ENCODE measurements at places on chromosomes 5 and 9.

GRCh38 chr5:15611008-15611407 is 111.0 kb downstream of the FBXL7 start:
- DNase-seq: no peak

- no peak for DNase-seq
Measured at GRCh38 chr9:93531374-93531773, 45.0 kb upstream of the PHF2 start.

- no peak for DNase-seq
Measured at GRCh38 chr5:79108792-79109191, 2.8 kb upstream of the BHMT start.

DNA sequence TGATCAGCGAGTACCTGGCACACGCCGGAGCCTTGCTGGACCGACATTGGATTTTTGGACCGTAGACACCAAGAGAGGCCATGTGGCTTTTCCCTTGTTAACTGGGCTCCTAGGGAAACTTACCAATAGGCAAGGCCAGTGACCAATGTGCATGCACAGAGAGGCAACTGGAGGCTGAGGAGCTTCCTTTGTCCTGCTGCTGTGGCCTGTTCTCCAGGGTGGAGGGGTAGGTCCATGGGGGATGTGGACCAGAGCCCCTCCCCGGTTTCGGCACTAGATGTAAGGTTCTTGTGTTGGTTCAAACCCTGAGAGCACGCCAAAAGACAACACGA is 34.8 kb upstream of the ANXA2R start:
- DNase-seq: no peak

- DNase-seq: no peak
Measured at GRCh38 chr5:94028001-94028400, 286.6 kb upstream of the POU5F2 start.

DNA sequence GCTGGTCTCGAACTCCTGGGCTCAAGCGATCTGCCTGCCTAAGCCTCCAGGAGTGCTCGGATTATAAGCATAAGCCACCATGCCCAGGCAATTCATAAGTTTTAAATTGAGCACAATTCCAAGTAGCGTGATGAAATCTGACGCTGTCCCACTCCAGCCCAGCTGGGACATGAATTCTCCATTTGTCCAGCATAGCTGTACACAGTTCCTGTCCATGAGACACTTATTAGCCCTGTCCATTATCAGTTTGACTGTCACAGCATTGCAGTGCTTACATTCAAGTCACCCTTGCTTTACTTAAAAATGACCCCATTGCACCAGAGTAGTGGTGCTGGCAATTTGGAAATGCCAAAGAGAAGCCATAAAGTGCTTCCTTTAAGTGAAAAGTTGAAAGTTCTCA is 7.6 kb upstream of the SLC30A5 start:
- no peak for DNase-seq

GRCh38 chr9:105251733-105252404 is 7.4 kb downstream of the SLC44A1 start:
- no peak for DNase-seq

DNA sequence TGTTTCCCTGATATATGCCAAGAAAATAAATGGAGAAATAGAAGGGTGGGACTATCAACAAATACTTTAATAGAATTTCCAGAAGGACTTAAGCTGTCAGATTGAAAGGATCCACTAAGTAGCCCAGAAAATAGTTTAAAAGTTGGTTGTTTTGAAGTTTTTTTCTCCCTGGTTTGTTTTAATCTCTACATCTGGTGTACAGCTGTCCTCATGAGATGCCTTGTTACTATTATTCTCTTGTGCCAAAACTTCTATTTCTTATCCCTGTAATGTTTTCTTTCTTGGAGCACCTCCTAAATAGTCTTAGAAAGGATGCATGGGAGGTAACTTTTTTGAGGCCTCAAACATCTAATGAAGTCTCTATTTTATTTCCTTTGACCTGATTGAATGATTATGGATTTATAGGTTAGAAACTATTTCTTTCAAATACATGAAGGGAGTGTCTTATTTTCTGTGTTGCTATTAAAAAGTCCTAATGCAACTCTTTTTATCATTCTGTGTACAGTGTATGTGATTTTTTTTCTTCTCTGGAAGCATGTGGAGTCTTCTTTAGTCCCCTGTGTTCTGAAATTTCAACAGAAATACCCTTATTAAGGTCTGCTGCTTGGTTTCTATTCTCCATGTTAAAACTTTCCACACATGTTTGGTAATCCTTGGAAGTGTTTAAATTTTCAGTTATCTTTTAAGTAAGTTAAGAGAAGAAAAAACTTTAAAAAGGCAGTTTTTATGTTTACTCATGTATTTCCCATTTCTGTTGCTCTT is 140.0 kb upstream of the CDKN2B start:
- DNase-seq: no peak

GRCh38 chr5:178432421-178433272 is 157.5 kb downstream of the COL23A1 start:
- no peak for DNase-seq

GRCh38 chr5:173498286-173498685 is 118.2 kb downstream of the BOD1 start:
- DNase-seq: no peak

DNA sequence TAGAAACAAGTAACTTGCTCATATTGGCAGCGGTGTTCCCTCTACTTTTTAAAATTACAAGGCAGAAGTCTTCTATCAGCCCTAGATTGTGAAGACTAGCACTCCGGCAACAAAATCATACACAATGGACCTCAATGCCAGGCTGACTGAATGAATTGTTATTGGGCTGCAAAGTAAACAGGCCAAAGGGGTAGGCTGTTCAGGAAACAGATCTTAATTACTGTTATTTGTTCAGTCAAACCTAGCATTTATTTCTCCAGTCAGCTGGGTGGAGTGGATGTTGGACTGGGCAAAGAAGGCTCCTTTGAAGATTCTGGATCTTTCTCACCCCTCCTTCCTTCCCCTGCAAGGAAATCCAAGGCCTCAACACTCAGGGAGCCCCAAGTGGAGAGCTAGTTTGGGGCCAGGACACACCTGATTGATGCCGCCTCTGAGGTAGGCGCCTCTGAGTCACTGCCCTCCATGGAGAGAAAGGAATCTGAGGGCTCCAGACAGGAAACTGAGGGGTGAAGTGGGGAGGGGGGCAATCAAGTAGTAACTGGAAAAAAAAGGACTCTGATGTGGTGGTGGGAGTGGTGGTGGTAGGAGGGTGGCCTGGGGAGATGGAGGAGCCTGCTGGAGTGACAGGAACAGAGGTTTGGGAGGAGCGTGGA is 35.5 kb downstream of the SERINC5 start:
- DNase-seq: no peak

- DNase-seq: no peak
Measured at GRCh38 chr9:136700304-136700703, 12.1 kb upstream of the DIPK1B start.

- no peak for DNase-seq
Measured at GRCh38 chr9:77556396-77556795, 91.7 kb downstream of the GNA14 start.

- DNase-seq: no peak
Measured at GRCh38 chr5:52924456-52924855, 64.7 kb upstream of the ITGA2 start.

DNA sequence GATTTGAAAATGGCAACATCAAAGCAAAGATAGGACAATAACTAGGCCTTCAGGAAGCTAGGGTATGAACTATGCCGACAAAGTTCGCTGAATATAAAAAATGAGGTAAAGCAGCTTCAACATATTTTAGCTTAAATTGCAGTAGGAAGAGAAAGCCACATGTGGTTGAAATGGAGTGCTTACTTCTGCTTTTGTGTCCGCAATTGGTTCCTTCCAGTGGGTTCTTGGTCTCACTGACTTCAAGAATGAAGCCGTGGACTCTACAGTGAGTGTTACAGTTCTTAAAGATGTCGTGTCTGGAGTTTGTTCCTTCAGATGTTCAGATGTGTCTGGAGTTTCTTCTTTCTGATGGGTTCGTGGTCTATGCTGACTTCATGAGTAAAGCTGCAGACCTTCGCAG is 95.2 kb downstream of the APTX start:
- DNase-seq: no peak

GRCh38 chr5:1724822-1725602 is 74.6 kb downstream of the MRPL36 start:
- DNase-seq: no peak

- DNase-seq: no peak
Measured at GRCh38 chr5:56094579-56095361, 100.0 kb upstream of the IL6ST start.

DNA sequence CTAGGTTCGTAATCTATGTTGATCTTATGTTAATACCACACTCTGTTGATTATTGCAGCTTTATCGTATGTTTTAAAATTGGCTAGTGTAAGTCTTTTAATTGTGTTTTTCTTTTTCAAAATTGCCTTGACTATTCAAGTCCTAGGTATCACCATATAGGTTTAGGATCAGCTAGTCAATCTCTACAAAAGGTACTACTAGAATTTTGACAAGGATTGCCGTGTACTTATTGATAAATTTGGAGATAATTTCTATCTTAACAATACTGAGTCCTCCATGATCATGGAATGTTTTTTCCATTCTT is 117.9 kb upstream of the PRSS3 start:
- no peak for DNase-seq

- no peak for DNase-seq
Measured at GRCh38 chr5:83718195-83718825, 2.3 kb downstream of the HAPLN1 start.

GRCh38 chr9:110921705-110922104 is 116.6 kb downstream of the LPAR1 start:
- no peak for DNase-seq

- no peak for DNase-seq
Measured at GRCh38 chr5:6504677-6505415, 56.2 kb downstream of the UBE2QL1 start.

GRCh38 chr9:90032296-90033027 is 427.6 kb downstream of the GADD45G start:
- DNase-seq: no peak

DNA sequence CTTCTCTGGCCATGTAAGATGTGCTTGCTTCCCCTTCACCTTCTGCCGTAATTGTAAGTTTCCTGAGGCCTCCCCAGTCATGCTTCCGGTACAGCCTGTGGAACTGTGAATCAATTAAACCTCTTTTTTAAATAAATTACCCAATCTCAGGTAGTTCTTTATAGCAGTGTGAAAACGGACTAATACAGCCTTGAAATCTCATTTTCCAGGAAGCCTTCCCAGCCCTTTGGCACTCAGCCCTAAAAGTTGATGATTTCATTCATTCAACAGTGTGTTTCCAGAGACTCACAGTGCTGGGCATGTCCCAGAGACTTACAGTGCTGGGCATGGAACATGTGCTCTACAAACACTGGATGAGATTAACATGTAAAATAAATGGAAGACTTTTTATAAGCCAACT is 135.8 kb downstream of the DCP2 start:
- DNase-seq: no peak

DNA sequence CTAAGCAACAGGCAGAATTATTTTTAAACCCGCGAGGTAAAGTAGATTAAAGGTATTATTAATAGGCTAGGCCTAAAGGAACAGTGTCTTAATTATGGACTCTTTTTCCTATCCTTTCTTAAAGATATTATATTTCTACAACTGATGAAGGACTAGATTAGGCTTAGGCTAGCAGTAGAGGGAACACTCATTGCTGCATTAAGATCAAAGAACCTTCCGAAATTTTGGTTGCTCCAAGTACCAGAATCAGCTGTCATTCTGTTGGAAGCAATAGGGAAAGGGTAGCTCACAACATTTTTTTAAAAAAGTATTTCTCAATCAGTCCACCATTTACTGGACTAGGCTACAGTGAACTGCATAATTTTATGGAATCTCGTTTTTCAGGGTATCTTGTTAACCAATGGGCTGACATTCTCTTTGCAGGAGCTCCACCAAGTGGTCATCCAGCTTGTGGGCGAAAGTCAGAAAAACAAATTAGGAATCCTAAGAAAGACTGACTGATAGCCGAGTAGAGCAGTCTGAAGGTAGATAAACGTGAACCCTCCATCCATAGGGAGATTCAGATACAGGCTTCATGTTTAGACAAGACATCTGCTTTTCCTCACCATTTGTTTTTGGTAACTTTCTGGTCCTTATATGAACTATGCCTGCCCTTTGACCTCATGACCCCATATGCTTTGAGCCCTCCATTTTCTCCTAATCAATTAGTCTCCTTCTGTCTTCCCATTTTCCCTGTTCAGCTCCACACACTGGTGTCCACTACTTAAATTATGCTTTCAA is 103.6 kb upstream of the CHD1 start:
- DNase-seq: no peak

DNA sequence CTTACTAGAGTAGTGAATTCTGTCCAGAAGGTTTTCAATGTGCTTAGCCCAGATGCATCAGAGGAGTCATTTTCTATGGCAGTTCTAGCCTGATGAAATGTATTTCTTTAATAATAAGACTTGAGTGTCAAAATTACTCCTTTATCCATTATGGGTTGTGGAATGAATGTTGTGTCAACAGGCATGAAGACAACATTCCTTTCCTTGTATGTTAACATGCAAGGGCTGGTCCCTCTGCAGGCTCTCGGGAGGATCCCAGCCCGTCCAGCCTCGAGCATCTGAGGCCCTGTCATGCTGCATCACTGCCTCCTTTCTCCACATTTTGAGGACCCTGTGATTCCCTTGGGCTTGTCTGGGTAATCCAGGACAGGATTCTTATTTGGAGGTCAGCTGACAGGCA is 42.9 kb upstream of the FAM120AOS start:
- no peak for DNase-seq

DNA sequence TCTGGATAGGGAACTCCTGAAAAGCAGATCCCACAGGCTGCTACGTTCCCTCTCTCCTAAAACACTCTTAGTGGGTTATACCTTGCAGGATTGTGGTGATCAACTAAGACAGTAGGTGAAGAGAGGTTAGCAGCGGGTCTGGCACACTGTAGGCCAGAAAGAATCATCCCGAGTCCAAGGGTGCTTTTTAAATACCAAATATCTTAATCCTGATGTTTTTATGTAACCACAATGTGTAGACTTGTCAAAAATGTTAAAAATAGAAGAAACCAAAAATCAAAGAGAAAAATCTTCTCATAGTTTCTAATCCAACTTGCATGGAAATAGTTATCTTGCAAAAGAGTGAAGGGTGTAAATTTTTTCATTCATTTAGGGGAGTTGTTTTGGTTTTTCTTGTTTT is 52.3 kb upstream of the IFNK start:
- no peak for DNase-seq

GRCh38 chr5:141491323-141492167 is 2.7 kb downstream of the PCDHGC5 start:
- DNase-seq: no peak

GRCh38 chr9:132114102-132114707 is 34.5 kb upstream of the MED27 start:
- DNase-seq: no peak

GRCh38 chr5:172303572-172304335 is 20.2 kb upstream of the UBTD2 start:
- DNase-seq: no peak

DNA sequence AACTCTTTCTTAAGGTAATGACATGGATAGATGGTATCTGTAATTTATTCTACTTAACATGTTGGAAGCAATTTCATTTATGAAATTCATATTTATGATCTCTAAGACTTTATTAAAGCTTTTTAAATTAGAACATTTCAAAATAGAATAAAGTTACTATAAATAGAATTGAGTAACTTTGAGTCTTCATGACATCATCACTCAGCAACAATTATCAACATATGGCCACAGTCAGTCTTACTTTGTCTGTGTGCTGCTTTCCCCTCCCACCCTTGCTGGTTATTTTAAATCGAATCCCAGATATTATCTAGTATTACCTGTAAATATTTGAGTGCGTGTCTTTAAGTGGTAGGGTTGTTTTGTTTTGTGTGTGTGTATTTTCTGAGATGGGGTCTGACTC is 65.2 kb downstream of the IPO11 start:
- DNase-seq: no peak
